ENCODE measurements at places on chromosomes 12 and 14.

- no peak for DNase-seq
These were observed 23.6 kb upstream of the GPHB5 start for GRCh38 chr14:63342371-63342770.

GRCh38 chr14:20477211-20477876 lies 8.1 kb downstream of the PNP start:
- no peak for DNase-seq

DNA sequence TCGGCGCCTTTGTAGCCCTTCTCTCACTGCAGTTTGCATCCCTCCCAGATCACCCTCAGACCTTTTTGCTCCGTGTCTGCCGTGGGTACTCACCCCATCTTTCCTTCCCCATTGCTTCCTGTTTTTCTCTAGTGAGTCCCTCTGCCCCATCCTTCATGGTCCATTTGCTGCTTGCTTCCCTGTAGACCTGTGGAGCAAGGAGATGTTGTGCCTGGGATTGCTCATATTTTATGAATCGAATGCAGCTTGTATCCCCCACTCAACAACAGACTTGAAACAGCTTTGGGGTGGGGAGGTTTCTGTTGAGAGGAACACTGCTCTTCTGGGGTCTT lies 661 bp downstream of the DENR start:
- DNase-seq: no peak

GRCh38 chr14:71271166-71271945 lies 364.1 kb downstream of the PCNX1 start:
- no peak for DNase-seq
